ENCODE measurements at places on chromosomes 11 and 22. TPM values are rescaled to one million over a fixed set of nuclear protein-coding genes. Genes with fewer than 3 reads are reported as not detected.

DNA sequence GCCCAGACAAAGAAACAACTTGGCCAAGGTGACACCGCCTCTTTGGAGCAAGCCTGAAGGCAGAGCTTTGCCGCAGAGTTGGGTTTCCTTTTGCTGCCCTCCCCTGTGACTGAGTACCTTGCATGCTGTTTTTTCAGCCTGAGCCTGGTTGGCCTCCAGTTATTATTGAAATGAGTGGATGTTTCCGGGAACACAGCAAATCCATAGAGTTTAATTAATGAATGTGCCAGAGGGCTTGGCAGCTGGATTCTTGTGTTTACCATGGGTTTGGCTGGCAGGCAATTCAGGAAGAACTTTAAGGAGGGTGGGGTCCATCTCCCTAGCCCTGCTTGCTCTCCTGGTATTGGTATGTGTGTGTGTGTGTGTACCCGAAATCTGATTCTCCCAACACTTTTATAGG lies 65.6 kb upstream of the CRYBB3 start:
- no peak for DNase-seq

DNA sequence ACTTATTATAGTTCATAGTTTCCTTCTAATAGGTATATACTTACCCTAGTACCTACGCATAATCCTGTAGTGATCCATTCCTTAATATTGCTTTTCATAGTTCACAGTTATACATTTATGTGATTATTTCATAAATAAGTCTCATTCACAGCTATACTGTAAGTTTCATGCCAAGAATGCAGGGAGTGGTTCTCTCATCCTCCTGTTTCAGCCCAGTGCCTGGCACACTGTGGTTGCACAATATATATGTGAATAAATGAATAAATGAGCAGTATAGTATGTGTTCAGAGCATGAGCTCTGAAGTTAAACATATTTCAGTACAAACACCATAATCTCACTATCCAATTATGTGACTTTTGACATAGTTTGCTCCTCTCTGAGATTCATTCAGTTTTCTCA lies 115.8 kb downstream of the MAML2 start:
- no peak for DNase-seq

DNA sequence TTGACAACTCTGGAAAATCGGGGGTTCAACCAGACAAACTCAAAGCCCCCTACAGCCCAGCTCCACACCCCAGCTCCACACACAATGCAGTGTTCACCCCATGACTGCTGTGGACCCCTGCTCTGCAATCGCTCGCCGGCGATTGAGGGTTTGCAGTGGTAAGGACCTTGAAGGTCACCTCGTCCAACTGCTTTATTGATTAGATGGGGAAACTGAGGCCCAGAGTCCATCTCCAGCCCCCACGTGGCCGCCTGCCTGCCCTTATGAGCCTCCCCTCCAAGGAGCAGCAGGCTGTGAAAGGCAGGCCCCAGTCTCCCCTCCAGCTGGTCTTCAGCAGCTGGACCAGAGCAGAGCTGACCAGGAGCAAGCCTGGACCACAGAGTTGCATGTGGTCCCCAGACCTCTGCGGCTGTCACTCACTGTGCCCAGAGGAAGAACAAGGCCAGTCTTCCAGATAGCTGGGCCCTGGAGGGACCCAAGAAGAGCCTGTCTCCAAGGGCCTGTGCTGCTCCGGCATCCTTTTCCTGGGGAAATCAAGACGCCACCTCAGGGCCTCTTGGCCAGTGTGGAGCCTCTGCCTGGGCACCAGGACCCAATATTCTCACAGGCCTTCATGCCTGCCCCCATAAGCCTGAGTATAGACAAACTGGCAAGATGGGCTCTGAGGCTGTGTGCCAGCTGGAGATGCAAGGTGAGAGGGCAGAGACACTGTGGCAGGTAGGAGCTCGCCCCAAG lies 8.8 kb upstream of the LINC01488 start:
- peak; percentile 30 for DNase-seq

- no peak for DNase-seq
Measured at GRCh38 chr11:128573638-128574037, 13.7 kb downstream of the ETS1 start.

- DNase-seq = no peak
Measured at GRCh38 chr22:47213571-47214230, 451.3 kb downstream of the TBC1D22A start.

GRCh38 chr11:70060611-70061293 lies 17.4 kb upstream of the ANO1 start:
- no peak for DNase-seq

PARVA gene
- 58.3 TPM for total RNA-seq

PATE2 gene
- total RNA-seq = not detected

CENPM gene
- total RNA-seq = 2.3 TPM

ZBTB16 gene
- total RNA-seq = 171 TPM

NNMT gene
- total RNA-seq = 162 TPM
